ENCODE measurements at places on chromosomes 12 and 14.

DNA sequence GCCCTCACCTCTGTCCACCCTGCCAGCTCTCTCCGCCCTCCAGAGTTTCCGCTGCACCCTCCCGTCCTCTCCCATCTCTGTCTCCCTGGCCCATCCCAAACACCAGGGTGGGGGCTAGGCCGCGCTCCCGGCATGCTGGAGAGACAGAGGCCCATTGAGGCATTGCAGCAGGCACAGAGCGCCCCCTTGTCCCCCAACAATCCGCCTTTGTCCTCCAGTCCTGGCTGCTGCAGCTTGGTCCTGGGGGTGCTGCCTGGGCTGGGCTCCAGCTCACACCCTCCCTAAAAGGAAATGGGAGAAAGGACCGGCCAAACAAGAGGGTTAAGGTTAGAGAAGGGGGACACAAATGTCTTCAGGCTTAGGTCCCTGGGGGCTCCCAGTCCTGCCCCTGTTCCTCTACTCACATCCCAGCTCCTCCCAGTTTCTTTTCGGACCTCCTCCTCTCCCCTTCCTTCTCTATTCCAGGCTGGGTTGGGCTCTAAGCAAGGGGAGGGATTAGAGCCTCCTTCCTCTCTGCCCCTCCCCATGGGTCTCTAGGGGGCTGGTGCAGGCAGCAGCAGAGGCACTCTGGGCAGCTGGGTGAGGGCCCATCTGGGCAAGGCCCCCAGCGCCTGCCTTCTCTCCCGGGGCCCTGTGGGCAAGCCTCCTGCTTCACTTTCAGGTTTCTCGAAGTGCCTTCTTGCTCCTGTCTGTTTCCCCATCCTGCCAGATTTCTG lies at the start of gene CMTM5:
CMTM5 (plus strand) TSS at position 565 of the 716 bp plus-strand sequence. CDS start 206 bp downstream, outside the sequence.
- no peak for DNase-seq

- DNase-seq: no peak
These were observed 1.6 kb upstream of the HHIPL1 start for GRCh38 chr14:99643343-99643742.

DNA sequence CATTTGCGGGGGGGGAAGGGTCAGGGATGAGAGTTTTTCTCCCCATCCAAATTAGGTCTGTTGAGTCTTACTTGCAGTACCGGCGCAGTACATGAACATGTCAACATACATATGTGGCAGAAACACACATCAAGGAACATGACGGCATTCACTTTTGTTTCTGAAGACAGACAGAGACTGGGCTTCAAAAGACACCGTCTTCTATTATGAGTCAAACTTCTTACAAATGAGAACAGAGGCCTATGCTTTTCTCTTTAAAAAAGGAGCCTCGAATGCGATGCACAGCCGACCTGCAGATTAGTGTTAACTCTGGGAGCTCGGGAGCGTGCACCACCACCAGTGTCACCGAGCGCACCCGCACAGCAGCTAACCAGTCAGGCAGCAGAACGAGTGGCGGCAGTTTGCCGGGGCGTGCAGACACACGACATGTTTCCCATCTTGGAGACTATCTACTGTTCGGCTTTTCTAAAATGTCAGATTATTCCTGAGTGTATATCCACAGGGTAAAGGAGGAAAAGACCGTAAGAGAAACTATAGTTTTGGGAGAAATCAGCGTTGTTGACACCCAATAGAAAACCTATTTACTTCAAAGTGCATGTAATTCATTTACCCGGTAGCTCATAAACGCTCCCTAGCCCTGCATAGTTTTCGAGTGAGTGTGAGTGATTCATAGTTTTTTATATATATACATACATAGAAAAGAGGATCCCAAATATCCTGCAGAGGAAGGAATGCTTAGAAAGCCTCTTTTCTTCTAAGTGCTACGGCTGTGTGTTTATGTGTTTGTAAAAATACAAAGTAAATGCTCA lies 33.0 kb downstream of the UBR7 start:
- DNase-seq: no peak

- DNase-seq: no peak
These were observed 27.9 kb upstream of the CCDC60 start for GRCh38 chr12:119306593-119306992.

- no peak for DNase-seq
These were observed 119.9 kb downstream of the CACNA1C start for GRCh38 chr12:2172491-2173214.

DNA sequence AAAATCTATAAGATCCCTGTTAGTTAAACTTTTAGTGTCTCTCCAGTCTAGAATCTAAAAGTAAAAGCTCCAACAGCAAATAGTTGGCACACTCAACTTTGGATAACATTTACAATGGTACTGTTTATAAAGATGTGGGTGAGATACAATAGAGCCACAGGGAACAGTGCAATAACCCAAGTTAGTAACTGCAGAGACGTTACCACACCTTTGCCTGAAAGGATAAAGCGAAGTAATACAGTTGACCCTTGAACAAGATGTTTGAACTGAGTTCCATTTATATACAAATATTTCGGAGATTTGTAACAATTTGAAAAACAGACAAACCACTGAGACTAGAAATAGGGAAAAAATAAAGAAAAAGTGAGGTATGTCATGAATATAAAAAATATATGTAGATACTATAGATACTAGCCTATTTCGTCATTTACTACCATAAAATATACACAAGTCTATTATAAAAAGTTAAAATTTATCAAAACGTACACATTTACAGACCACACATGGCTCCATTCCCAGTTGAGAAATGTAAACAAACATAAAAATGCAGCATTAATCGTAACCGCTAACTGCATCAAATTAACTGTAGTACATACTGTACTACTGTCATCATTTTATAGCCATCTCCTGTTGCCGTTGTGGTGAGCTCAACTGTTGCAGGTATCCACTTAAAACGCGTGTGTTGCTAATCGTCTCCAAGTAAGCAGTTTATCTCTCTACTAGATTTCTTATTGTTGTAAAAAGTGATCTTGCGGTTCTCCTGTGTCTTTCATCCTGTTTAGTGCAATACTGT lies 56.5 kb upstream of the HIF1A start:
- no peak for DNase-seq

- no peak for DNase-seq
These were observed 624.9 kb upstream of the TBX3 start for GRCh38 chr12:115308918-115309317.

DNA sequence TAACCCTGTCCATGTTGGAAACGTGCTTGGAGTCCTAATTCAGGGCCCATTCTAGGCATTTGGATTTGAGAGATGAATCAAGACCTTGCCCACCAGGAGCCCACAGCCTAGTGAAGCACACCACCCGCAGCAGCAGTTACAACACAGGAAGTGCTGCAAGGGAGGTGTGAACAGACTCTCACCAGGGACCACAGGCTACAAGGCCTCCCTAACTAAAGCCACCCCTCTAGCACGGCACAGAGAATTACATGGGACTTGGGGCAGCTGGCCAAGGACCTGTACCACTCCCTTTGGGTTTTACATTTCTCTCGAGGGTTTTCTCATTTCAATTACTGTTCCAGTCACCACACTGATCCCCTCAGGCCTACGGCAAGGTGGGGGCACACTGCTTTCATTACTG lies 49.5 kb upstream of the FOXN3 start:
- DNase-seq: peak; percentile 13

DNA sequence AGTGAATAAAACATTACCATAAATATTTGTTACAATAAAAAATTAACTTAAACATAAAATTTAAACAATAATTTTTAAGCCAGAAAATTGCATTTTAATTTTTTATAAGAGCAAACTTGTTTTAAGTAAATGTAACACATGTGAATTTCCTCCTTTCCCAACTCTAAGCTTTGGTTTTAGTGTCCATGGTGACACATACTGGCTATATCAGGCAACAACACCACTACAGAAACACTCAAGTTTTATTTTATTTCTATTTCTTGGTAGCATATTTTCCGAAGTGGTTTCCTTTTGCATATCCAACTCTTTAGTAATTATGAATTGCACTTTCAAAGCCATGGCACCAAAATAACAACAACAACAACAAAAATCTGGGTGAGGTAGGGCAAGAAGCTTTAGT lies 2.2 kb downstream of the NELL2 start:
- no peak for DNase-seq

- DNase-seq: no peak
These were observed 33.0 kb upstream of the FGF23 start for GRCh38 chr12:4412465-4412864.

DNA sequence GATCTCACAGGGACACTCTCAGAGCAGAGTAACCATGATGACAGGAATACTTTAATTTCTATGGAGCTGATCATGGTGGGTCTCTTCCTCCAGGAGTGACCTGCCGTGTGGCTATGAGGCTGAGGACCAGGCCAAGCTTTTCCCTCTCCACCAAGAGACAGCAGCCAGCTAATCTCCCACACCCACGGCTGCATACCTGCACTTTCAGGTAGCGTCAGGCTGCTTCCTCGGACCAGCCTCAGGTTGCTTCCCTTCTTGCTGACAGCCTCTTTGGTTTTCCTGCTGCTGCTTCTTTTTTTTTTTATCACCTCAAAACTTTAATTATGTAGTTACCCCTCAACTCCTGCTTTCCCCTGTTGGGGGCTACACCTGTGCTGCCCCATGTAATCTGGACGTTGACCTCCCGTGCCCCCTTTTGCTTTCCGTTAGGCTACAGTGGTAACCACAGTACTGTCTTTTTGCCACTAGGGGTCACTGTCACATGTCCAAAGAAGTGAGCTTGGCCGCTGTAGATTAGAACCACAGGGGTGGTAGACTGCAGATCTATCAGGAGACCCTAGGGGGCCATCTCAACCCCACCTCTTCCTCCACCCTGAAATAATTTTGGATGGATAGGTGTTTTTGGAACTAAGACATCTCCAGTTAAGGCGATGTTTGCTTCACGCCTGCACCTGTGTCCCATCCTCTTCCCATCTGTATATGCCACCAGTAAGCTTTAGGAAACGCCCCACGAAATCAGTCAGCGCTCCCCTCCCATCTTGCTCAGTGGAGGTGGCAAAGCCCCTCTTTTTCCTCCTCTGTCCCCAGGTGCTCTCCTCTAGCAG lies 7.8 kb upstream of the PIP4K2C start:
- peak; percentile 21 for DNase-seq

DNA sequence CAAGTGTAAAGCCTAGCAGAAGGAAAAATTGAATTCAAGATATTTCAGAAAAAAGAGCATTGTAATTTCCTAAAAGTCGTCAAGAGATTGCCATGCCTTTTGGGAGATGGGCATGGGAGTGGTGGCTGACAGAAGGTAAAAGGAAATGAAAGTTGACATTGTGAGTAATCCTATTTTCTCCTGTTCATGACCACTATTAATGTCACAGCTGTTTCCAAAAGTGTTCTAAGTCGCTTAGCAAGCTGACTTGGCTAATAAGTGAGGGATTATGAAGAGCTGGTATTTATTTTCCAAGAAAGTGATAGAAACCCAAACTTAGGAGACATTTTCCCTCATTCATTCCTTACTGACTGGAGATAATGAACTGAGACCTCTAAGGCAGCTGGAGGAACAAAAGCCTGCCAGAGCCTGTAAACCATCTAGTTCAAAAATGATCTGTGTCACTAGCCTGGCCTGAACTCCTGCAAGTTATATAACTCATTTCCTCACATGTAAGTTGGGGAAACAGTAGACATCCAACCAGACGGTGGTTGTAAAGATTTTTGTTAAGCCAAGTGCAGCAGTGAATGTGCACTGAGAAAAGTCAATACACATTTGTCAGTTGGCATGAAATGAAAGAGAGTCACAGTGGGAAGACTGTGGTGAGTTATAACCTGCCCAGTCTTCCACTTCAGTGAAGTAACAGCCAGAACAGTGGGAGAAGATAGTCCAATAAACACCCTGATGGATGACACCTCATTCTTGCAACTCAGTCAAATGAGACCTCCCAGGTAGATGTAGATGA lies 75.8 kb downstream of the DIO2 start:
- DNase-seq: no peak

DNA sequence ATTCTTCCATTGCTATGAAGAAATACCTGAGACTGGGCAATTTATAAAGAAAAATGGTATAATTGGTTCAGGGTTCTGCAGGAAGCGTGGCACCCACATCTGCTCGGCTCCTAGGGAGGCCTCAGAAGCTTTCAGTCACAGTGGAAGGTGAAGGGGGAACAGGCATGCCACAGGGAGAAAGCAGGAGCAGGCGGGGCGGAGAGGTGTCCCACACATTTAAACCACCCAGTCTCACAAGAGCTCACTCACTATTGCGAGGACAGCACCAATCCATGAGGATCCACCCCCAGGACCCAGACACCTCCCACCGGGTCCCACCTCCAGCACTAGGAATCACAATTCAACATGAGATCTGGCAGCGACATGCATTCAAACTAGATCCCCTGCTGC lies 56.0 kb upstream of the C14orf180 start:
- no peak for DNase-seq

- no peak for DNase-seq
These were observed 114.6 kb upstream of the PLXNC1 start for GRCh38 chr12:94033784-94034183.

- DNase-seq: no peak
These were observed 355.2 kb downstream of the PCNX1 start for GRCh38 chr14:71262441-71262840.

DNA sequence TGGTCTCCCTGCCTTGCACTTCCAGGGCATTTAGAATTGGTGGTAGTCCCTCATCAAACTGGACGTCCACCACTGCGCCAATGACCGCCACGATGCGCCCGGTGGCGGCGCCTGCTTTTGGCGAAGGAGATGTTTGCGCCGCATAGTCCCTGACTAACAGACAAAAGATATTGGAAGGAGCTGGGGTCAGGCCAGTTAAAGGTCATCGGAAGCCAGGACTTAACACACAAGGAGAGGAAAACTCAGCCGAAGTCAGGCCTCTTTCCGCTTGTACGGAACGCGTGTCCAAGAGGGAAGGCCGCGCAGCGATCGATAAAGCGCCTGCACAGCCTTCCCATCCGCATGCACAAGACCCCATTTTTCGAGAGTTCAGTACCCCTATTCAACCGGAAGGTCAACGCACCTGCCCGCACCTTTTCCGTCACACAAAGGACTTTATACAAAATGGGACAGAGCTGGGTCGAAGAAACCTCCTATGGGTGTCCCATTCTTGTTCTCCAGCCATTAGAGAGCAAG lies 525 bp downstream of the ATP5F1B start:
- no peak for DNase-seq

DNA sequence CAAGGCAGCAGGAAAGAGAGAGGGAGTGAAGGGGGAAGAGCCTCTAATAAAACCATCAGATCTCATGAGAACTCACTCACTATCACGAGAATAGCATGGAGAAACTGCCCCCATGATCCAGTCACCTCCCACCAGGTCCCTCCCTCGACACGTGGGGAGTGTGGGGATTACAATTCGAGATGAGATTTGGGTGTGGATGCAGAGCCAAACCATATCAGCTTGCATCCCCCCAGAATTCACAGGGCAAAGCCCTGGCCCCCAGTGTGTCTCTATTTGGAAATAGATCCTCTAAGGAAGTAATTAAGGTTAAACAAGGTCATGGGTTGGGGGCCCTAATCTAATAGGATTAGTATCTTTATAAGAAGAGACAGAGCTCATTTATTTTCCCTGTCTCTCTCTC lies 56.1 kb upstream of the TCL1A start:
- DNase-seq: no peak

DNA sequence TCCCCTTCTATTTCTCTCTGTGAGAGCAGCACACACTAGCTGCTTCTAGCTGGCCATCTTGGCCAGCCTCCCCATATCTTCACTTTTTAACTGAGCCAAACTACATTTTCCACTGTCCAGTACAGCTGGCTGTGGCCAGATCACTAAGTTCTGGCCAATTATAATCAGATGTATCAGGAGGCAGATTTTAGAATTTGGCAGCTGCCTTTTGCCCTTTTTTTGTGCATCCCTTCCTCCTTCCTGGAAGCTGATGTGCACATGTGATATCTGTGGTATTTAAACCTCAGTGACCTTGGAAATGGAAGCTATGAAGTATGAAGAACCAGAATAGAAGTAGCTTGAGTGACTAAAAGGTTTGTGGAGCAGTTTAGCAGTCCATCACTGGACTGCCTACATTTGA lies 49.8 kb upstream of the ANO6 start:
- DNase-seq: no peak
